ENCODE measurements at places on chromosomes 16 and 17. TPM values are rescaled to one million over a fixed set of nuclear protein-coding genes. Genes with fewer than 3 reads are reported as not detected.

SLC12A4 gene
- 43.9 TPM for total RNA-seq

DNA sequence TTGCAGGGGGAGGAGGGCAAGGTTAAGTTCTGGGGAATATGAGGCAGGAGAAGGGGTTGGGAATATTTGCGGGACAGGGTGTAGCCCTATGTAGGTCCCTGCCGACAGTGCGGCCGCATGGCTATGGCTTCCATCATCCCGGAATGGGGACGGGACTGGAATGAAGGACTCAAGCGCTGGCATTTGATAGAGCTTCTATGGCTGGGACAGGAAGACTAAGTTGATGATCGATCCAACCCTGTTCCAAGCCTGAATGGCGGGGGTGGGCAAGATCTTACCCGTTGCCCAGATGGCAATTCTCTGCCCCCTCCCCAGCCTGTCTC lies 47.1 kb downstream of the SRCIN1 start:
- H3K27me3 ChIP-seq, result peaks cover 45% of the 10 kb centered on the region
- DNase-seq, result no peak
- peaks cover 27% of the 10 kb centered on the region for H3K4me1 ChIP-seq

DNA sequence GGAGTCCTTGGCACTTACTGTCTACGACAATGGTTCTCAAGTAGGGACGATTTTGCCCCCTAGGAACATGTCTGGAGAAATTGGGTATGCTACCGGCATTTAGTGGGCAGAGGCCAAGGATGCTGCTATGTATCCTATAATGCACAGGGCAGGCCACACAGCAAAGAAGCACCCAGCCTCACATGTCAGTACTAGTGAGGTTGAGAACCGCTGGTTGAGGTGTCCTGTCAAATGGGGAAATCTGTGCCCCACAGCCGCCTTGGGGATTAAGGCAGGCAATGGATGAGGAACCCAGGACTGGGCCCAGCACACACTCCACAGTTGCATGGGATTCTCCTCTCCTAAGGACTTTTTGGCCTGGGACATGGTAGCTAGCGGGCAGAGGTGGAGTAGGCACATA lies 86.7 kb upstream of the TOB1 start:
- H3K27ac ChIP-seq, result no peak overlapping the region
- no peaks in the 10 kb centered on the region for H3K36me3 ChIP-seq
- peaks cover 4% of the 10 kb centered on the region for H3K27me3 ChIP-seq

DNA sequence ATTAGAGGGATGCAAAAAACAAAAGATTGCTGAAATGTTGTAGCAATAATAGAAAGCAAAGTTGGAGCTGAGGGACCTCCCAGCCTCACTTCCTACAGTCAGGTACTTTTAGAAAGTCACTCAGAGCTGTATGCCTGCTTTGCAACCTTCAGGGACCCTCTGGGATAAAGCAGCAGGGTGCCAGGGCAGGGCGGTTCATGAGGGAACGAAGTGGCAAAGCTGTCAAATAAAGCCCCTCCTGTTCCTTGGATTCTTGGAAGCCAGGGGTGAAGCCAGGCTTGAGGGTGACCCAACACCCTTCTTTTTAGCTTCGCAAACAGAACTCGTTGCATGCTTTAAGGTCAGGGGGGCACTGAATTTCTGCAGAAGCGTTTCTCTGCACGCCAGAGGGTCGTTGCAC lies 767 bp downstream of the ATP2C2 start:
- peaks cover 68% of the 10 kb centered on the region for H3K27me3 ChIP-seq
- no peak overlapping the region for H3K27ac ChIP-seq
- H3K4me1 ChIP-seq, result peaks cover 17% of the 10 kb centered on the region
- H3K4me3 ChIP-seq, result no peak overlapping the region

KRTAP9-4 gene
- total RNA-seq, result not detected

HIGD1B gene
- total RNA-seq, result not detected

TNFSF13 gene
- 8.4 TPM for total RNA-seq

Data from activated naive CD8-positive, alpha-beta T cell treated with anti-CD3 and anti-CD28 coated beads, Interleukin-2, amount 10 ng/mL, durations not matched to agents 7 days and 5 days (primary cell).